ENCODE measurements at places on chromosomes 11 and 22. TPM values are rescaled to one million over a fixed set of nuclear protein-coding genes. Genes with fewer than 3 reads are reported as not detected.

The IL18 gene
- total RNA-seq: 48.7 TPM

The GNAZ gene
- 2.4 TPM for total RNA-seq

The SLC22A12 gene
- total RNA-seq: not detected

The STARD10 gene
- 126 TPM for total RNA-seq

The TPH1 gene
- total RNA-seq: 0.18 TPM

The MS4A6E gene
- not detected for total RNA-seq

The PATE4 gene
- total RNA-seq: not detected

DNA sequence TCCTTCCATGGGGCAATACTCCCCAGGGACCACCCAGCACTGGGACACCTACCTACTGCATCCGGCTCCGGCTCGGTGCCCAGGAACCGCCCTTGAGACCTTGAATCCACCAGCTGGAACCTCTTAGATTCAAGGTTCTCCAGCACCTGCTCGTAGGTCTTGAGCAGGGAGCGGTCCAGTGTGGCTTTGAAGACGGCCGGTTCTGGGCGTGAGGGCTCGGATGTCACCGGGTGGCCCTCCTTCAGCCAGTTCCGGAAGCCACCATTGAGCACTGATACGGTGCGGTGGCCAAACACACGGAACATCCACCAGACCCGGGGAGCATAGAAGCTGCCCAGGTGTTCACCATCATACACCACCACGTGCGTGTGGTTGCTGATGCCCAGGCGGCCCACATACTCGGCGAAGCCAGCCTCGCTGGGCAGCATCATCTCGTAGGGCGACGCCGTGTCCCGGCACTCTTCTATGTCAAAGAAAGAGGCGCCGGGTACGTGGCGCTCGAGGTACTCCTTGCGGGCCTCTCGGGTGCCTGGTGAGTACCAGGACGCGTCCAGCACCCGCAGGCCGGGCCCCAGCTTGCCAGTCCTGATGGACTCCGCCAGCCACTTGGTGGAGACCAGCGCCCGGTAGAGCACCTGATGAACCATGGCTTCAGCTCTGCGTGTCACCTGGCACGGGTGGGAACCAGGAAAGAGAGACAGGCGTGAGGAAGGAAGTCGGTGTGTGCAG, 997 bp downstream of the TST start:
- peaks cover 69% of the 10 kb centered on the region for H3K4me1 ChIP-seq
- peaks cover 8% of the 10 kb centered on the region for H3K36me3 ChIP-seq
- H3K4me3 ChIP-seq: peak overlapping the region; percentile 94

DNA sequence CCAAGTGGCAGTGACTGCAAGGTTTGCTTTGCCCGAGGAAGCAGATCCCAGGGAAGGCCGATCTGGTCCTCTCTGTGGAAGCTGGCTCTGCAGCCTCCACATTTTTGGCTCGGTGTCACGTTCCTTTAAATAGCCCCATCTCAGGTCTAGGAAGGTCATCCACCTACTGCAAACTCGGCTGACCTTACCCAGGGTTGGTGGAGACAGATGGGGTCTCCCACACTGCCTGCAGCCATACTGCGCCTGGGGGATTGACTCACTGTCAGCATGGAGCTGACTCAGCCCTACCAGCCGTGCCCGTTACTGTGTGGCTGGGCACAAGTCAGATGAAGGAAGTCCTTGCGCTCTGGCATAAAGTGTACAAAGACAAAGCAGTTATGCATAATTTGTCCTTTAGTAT, 16.9 kb downstream of the CDPF1 start:
- no peaks in the 10 kb centered on the region for H3K4me1 ChIP-seq
- H3K27ac ChIP-seq: no peak overlapping the region
- DNase-seq: no peak
- peaks cover 54% of the 10 kb centered on the region for H3K36me3 ChIP-seq
- no peak overlapping the region for H3K4me3 ChIP-seq
- H3K27me3 ChIP-seq: no peaks in the 10 kb centered on the region

DNA sequence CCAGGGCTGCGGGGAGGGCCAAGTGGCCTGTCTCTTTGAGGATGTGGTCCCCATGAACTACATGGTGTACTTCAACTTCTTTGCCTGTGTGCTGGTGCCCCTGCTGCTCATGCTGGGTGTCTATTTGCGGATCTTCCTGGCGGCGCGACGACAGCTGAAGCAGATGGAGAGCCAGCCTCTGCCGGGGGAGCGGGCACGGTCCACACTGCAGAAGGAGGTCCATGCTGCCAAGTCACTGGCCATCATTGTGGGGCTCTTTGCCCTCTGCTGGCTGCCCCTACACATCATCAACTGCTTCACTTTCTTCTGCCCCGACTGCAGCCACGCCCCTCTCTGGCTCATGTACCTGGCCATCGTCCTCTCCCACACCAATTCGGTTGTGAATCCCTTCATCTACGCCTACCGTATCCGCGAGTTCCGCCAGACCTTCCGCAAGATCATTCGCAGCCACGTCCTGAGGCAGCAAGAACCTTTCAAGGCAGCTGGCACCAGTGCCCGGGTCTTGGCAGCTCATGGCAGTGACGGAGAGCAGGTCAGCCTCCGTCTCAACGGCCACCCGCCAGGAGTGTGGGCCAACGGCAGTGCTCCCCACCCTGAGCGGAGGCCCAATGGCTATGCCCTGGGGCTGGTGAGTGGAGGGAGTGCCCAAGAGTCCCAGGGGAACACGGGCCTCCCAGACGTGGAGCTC, 13.5 kb downstream of the ADORA2A start:
- peaks cover 7% of the 10 kb centered on the region for H3K4me1 ChIP-seq
- DNase-seq: no peak
- H3K4me3 ChIP-seq: no peak overlapping the region
- H3K27me3 ChIP-seq: no peaks in the 10 kb centered on the region

GRCh38 chr11:122628810-122629555, 26.5 kb upstream of the UBASH3B start:
- no peak overlapping the region for H3K4me3 ChIP-seq
- H3K27ac ChIP-seq: no peak overlapping the region
- peak; percentile 74 for DNase-seq
- no peaks in the 10 kb centered on the region for H3K4me1 ChIP-seq
- no peaks in the 10 kb centered on the region for H3K36me3 ChIP-seq

DNA sequence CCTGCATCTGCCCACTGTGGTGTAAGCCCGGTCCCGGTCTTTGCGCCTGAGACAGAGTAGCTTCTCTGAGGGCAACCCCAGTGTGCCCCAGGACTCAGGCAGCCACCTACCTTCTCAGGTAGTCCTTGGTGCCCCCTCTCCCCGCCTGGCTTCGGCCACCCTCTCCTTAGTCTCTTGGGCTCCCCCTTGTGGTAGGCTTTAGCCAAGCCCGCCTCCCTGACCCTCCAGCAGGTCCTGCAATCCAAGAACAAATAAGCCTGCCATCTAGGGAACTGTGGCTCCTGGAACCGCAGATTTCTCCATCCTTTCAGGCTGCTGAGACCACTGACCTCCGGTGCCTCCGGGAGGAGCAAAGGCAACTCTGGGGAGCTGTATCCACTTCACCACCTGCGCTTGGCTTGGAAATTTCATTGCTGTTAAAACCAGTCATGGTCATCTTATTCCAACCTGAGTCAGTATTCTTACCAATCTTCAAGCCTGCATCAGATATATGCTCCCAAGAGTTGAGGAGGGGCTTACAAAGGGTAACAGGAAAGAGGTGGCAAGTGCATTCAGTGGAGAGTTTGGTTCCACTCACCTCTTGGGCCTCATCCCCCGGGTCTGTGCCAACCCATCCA, 52.8 kb upstream of the TENM4 start:
- no peaks in the 10 kb centered on the region for H3K27me3 ChIP-seq
- H3K36me3 ChIP-seq: no peaks in the 10 kb centered on the region
- DNase-seq: peak; percentile 74
- no peaks in the 10 kb centered on the region for H3K4me1 ChIP-seq
- H3K27ac ChIP-seq: no peak overlapping the region

DNA sequence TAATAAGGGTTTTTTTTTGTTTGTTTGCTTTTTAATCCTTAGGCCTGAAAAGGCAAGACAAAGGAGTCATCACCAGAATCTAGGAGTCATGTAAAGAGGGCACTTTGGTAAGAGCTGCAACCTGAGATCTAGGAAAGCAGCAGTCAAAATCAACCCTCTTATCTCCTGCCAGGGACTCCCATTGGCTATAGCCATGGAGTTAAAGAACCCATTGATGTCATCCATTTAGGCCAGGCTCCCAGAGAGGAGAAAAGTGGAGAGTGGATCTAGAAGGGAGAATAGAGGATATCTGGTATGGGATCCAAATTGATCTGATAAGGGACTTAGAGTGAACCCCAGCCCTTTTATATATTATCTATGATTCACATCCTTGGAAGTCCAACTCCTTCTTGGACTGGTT, 35.9 kb downstream of the ZNF215 start:
- no peak for DNase-seq
- no peaks in the 10 kb centered on the region for H3K36me3 ChIP-seq
- H3K27me3 ChIP-seq: no peaks in the 10 kb centered on the region
- no peak overlapping the region for H3K27ac ChIP-seq

GRCh38 chr11:129951201-129951865, 51.3 kb downstream of the PRDM10 start:
- H3K36me3 ChIP-seq: peaks cover 16% of the 10 kb centered on the region
- no peak overlapping the region for H3K4me3 ChIP-seq
- no peaks in the 10 kb centered on the region for H3K27me3 ChIP-seq
- peaks cover 12% of the 10 kb centered on the region for H3K4me1 ChIP-seq
- H3K27ac ChIP-seq: peak overlapping the region; percentile 29

GRCh38 chr11:34343153-34343552, 14.7 kb downstream of the ABTB2 start:
- no peak overlapping the region for H3K4me3 ChIP-seq
- H3K36me3 ChIP-seq: no peaks in the 10 kb centered on the region
- peaks cover 32% of the 10 kb centered on the region for H3K4me1 ChIP-seq
- no peaks in the 10 kb centered on the region for H3K27me3 ChIP-seq
- H3K27ac ChIP-seq: no peak overlapping the region

- peaks cover 11% of the 10 kb centered on the region for H3K36me3 ChIP-seq
- DNase-seq: peak; percentile 0
- no peak overlapping the region for H3K4me3 ChIP-seq
- no peak overlapping the region for H3K27ac ChIP-seq
- peaks cover 15% of the 10 kb centered on the region for H3K4me1 ChIP-seq
- no peaks in the 10 kb centered on the region for H3K27me3 ChIP-seq
Measured at GRCh38 chr22:20497426-20497825, 1.8 kb upstream of the KLHL22 start.

- no peaks in the 10 kb centered on the region for H3K4me1 ChIP-seq
- no peak overlapping the region for H3K4me3 ChIP-seq
- no peaks in the 10 kb centered on the region for H3K36me3 ChIP-seq
- H3K27ac ChIP-seq: peak overlapping the region; percentile 21
- peaks cover 4% of the 10 kb centered on the region for H3K27me3 ChIP-seq
Measured at GRCh38 chr11:79236541-79236971, 204.3 kb downstream of the TENM4 start.

GRCh38 chr22:18110954-18111758, 547 bp downstream of the TUBA8 start:
- peaks cover 37% of the 10 kb centered on the region for H3K27me3 ChIP-seq
- no peaks in the 10 kb centered on the region for H3K36me3 ChIP-seq
- H3K27ac ChIP-seq: no peak overlapping the region

GRCh38 chr11:2192435-2192834, 20.8 kb upstream of the TH start:
- no peak overlapping the region for H3K4me3 ChIP-seq
- H3K27me3 ChIP-seq: peaks cover 19% of the 10 kb centered on the region
- no peak overlapping the region for H3K27ac ChIP-seq
- H3K4me1 ChIP-seq: peaks cover 19% of the 10 kb centered on the region
- no peaks in the 10 kb centered on the region for H3K36me3 ChIP-seq

- no peaks in the 10 kb centered on the region for H3K27me3 ChIP-seq
- no peak overlapping the region for H3K27ac ChIP-seq
- no peaks in the 10 kb centered on the region for H3K36me3 ChIP-seq
- H3K4me3 ChIP-seq: no peak overlapping the region
Measured at GRCh38 chr11:108912581-108912980, 247.7 kb downstream of the DDX10 start.

DNA sequence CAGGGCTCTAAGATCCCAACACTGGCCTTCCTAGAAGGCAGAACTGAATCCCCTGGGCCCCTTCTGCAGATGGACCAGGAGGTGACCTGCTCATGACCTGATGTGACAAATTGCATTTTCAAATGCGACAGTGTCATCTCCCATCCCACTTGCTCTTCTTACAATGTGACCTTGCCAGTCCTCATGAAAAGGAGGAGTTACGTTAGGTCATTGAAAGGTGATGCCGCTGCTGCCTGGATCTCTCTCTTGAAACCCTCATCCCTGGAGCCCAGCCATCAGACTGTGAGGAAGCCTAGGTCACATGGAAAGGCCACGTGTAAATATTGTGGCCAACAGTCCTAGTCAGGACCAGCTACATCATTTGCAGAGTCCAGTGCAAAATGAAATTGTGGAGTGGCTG, 5.7 kb upstream of the C1QTNF4 start:
- H3K36me3 ChIP-seq: no peaks in the 10 kb centered on the region
- no peaks in the 10 kb centered on the region for H3K4me1 ChIP-seq
- H3K27ac ChIP-seq: no peak overlapping the region

- H3K4me1 ChIP-seq: no peaks in the 10 kb centered on the region
- H3K36me3 ChIP-seq: no peaks in the 10 kb centered on the region
- no peak overlapping the region for H3K27ac ChIP-seq
- H3K4me3 ChIP-seq: no peak overlapping the region
Measured at GRCh38 chr11:8567602-8568198, 26.3 kb downstream of the STK33 start.

- no peak for DNase-seq
- no peak overlapping the region for H3K4me3 ChIP-seq
- H3K27me3 ChIP-seq: no peaks in the 10 kb centered on the region
Measured at GRCh38 chr22:28222052-28222451, 303.0 kb upstream of the PITPNB start.

- DNase-seq: no peak
- H3K27me3 ChIP-seq: no peaks in the 10 kb centered on the region
- H3K4me3 ChIP-seq: no peak overlapping the region
- H3K36me3 ChIP-seq: peaks cover 6% of the 10 kb centered on the region
Measured at GRCh38 chr11:121508449-121508848, 55.7 kb upstream of the SORL1-AS1 start.

DNA sequence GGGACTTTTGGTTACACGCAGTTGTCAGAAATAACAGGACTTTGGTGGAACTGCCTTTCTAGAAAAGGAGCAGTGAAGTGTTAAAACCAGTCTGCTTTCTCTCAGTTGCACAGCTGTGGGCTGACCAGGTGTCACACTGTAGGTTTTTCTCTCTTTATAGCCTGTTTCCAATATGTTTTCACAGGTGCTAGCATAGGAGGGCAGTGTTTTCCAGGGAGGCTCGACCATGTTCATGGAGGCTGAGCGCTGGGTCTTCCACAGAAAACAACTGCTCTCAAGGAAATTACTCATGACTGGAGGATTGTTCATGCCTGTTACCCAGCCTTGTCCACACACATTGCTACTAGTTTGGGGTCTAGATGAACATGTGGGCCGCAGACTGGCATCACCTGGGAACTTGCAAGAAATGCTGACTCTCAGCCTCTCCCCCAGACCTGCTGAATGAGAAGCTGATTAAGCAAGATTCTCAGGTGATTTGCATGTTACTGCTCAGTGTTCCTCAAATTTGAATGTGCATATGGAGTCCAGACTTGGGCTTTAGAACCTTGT, 157.7 kb downstream of the MAML2 start:
- no peak overlapping the region for H3K4me3 ChIP-seq
- no peaks in the 10 kb centered on the region for H3K27me3 ChIP-seq
- H3K4me1 ChIP-seq: peaks cover 22% of the 10 kb centered on the region
- no peaks in the 10 kb centered on the region for H3K36me3 ChIP-seq
- H3K27ac ChIP-seq: no peak overlapping the region
